ENCODE measurements at places on chromosomes 3 and 15.

- DNase-seq, result no peak
Measured at GRCh38 chr3:43285644-43286043, 696 bp upstream of the SNRK start.

- DNase-seq, result no peak
Measured at GRCh38 chr3:20904671-20905070, 718.7 kb upstream of the SGO1 start.

GRCh38 chr3:175073219-175073905 lies 214.2 kb downstream of the NAALADL2 start:
- DNase-seq, result no peak

- no peak for DNase-seq
Measured at GRCh38 chr15:50613600-50613999, 67.1 kb upstream of the USP50 start.

- peak; percentile 60 for DNase-seq
Measured at GRCh38 chr15:77024273-77025082, 29.6 kb downstream of the PSTPIP1 start.

DNA sequence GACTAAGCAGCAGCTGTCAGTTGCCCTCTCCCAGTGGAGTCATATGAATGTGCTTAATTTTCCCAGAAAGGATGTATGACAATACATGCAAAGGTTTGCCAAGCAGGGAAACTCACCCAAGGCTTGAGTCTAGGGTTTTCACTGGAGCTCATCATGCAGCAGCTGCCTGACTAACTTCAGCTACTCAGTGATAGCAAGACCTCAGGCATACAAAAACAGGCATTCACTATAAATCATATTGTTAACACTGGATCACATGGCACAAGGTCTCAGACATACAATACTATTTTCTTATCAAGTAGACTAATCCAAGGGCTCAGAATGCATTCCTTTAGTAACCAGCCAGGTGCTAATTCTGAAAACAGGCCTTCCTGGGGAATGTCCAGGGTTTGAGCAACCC lies 85.0 kb upstream of the STAC start:
- no peak for DNase-seq

GRCh38 chr3:37787153-37787867 lies 74.4 kb upstream of the CTDSPL start:
- DNase-seq, result no peak

GRCh38 chr3:181943285-181943684 lies 231.6 kb downstream of the SOX2 start:
- DNase-seq, result no peak

- DNase-seq, result no peak
Measured at GRCh38 chr15:65393091-65393490, 15.3 kb upstream of the IGDCC3 start.

GRCh38 chr3:21620511-21621155 lies 130.4 kb downstream of the ZNF385D start:
- no peak for DNase-seq

- no peak for DNase-seq
Measured at GRCh38 chr15:42804739-42805138, 67.8 kb upstream of the CDAN1 start.

DNA sequence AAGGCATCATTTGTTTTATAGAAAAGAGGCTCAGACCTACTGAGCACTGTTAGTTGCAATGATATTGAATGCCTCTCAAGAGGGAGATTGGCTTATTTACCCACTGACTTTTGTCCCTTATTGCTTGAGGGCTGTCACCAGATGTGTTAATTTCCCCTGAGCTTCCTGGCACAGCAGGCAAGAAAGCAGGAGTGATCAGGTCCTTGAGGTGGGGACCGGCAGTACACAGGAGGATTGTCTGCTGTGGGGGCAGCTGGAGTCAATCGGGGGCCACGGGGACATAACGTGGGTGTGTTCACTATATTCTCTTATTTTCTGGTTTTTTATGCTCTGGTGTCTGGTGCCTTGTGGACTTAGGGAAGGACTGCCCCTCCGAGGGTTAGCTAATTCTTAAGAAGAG lies 44.6 kb downstream of the GASK1A start:
- DNase-seq, result no peak

GRCh38 chr3:133983126-133983525 lies 46.6 kb downstream of the SLCO2A1 start:
- DNase-seq, result no peak

DNA sequence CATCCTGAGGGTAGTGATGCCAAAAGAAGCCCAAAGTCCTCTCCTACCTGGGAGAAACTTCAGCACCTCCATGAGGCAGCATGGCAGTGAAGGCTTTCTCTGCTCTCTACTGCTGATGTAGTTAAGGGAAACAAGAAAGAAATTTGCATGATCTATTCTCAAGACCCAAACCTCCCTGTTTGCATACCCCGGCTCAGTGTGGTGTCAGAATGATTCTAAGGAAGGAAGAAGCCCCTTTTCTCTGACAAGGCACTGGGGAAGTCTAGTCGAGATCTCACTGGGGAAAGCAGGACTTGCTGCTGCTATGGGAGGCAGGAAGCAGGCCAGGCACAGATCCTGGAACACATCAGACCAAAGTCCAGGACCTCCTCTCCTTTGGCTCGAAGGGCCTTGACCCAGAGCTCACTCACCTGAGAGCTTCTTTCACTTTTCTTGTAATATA lies 89.4 kb upstream of the ICE2 start:
- DNase-seq, result no peak

DNA sequence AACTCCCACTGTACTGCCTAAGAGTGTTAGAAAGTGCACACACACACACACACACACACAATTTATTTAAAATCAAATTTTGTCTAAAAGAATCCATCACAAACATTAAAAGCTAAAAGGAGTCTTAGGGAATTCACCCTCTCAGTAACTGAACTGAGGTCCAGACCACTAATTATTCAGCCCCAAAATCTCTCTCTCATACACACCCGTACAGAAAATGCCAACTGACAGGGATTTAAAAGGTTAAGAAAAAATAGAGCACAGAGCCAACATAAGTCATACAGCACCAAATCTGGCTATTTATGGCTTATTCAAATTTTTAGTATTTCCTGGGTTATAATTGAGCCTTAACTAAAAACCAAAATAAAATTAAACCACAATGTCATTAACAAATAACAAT lies 20.7 kb downstream of the GBE1 start:
- no peak for DNase-seq

DNA sequence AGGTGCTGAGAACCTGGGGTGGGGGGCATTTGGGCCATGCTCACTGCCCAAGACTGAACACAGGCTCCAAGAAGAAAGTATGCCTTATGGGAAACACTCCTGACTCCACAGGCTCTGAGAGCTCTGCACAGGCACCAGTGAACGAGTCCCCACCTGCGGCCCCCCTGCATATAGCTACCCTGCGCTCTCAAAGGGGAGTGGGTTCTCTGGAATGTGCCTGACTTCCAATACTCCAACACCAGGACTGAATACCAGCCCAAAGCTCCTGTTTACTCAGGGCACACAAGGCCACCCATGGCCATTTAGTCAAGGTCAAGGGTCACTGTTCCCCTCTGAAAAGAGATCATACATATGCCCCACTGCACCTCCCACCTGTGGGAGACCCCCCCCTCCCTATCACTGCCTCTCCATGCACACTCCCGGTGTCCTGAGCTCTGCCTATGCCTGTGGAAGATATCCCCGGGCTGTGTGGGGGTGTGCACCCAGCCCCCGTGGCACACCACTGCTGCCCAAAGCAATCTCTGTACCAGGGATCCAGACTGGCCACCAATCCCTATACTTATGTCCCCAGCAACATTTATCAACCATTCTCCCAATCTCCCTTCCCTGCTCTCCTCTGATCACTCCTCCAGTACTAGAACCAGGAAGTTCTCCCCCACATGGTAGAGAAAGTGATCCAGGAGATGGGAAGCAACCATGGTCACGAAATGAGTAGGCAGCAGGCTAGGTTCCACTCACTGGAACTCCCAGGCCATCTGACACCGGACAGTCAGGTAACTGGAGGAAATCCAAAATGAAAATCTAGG lies 1.5 kb upstream of the PLXNB1 start:
- no peak for DNase-seq

DNA sequence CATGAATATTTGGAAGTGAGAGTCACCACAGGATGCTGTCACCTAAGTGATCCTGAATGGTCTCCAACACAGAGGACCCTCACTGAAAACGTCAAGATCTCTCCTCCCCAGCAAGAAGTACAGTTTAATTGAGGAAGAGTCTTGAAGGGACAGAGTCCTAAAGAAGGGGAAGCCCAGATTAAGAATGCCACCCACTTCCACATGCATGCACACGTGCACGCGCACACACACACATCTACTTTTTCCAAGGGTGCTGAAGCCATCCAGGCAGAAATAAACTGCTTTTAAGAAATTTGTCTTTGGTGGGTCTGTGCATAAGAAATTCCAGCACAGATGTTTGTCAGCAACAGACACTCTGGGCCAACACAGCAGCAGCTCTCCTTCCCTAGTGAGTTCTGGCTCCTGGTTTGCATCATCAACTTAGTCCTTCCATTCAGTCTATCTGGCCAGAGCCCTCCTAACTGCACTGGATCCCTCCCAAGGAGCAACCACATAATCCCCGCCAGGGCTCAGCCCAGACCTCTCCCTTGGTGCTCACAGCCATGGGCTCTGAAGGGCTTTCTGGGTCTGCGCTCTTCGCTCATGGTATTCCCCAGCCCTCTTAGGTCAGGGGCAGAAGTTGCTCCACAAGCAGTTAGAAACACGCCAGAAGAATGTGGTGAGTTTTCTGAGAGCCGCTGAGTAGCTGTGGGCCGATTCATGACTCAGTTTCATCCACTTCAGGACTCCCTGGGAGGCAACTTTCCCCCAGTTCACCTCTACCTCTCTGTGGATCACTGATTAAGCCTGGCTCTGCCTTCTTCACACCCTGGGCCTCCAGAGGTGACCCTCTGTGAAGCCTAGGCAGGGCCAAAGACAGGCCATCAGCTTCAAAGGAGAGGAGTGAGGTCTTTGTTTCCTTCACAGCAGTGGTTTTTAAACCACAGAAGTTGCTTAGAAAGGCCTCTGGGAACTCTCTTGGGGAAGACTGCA lies 132.6 kb upstream of the LIPC start:
- DNase-seq, result no peak

- no peak for DNase-seq
Measured at GRCh38 chr3:12303534-12303933, 14.7 kb downstream of the PPARG start.

- DNase-seq, result no peak
Measured at GRCh38 chr15:45377609-45378148, 665 bp downstream of the GATM start.

GRCh38 chr3:151890721-151891141 lies 17.3 kb downstream of the SUCNR1 start:
- DNase-seq, result no peak

- no peak for DNase-seq
Measured at GRCh38 chr15:89377842-89378295, 43.2 kb upstream of the POLG start.

DNA sequence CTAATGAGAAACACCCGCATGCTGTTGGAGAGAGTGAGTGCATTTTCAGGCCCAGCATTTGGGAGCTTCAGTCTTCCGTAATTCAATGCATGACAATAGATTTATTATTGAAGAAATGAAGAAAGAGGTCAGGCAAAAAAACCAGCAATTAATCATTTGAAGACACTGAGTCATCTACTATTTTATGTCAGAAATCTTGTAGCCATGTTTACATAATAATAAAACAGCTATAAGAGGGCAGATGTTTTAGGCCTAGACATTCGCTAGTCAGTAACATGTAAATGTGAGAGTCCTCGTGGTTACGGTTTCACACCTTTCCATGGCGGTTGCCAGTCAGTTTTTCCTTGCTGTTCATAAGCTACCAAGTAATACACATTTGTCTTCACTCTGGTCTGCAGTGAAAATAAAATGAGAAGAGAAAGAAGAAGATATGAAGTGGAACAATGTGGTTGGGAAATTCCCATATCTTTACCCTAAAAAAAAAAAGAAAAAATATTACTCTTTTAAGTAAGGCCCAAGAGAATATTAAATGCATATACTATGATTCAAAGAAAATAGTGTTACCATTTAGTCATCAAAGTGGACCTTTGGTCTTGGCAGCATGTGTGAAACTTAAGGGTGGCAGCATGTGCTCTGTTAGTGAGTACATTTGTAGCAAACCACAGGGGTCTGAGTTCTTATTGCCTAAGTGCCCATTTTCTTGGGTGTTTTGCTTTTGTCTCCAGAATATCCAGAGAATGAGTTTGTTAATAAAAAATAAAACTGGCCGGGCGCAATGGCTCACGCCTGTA lies 140.5 kb upstream of the TBL1XR1 start:
- peak; percentile 86 for DNase-seq

DNA sequence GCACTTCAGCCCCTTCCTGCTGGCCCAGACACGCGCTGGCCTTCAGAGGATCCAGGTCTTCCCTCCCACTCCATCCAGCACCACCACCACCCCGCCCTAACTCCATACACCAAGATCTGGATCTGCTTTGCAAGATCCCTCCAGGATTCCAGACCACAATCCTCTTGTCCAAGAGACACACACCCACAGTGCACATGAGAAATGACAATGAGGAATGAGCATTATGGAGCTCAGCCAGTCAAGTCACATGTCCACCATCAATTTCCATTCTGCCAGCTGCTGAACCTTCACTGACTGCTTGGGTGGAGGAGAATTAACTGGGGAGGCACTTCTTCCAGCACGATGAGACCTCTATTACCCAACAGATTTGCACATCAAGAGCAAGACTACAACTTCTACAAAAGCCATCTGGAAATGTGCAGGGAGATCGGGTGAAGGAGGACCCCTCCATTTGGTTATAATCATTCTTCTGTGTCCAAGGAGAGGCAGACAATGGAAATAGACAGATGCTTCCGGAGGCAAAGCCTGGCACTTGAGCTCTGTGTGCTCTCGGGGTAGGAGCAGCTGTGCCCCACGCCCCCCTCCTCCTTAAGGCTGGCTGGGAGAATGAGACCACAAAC lies 12.3 kb upstream of the SPATA12 start:
- DNase-seq, result no peak

GRCh38 chr3:193407688-193408087 lies 29.1 kb upstream of the ATP13A5 start:
- DNase-seq, result no peak

DNA sequence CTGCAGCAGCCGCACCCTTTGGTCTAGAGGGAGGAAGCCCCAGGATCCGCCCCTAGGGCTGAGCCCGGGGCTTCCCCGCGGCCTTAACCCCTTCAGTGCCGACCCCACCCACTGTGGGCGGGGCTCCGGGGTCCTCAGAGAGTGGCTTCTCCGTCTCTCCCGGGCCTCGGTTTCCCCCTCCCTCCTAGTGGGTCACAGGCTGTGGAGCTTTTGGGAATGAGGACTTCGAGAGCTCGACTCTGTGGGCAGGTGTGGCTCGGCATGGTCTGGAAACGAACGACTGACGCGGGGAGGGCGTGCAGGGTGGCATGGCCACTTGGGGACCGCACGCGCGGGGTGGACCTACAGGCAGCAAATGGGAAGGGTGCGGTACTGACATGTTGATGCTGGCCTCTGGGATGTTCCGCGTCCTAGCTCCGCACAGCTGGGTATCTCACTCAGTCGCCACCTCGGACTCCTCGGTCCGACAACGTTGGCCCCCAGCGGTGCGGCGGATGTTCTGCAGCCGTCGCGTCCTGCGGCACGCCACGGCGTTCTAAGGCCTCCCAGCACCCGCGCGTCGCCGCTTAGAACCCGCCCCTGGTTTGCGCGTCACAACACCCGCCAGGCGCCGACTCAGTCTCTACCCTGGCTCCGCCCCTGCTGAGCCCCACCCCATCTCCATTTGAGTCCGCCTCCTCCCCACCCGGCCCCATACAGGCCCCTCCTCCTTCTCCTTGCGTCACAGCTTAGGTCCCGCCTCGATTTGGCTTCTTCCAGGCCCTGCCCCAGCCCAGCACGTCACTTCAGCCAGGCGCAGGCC lies at the start of the genes HYAL3 and NAA80:
HYAL3 (minus strand) TSS at position 570 of the 802 bp plus-strand sequence. CDS start 3,803 bp downstream, outside the sequence.
NAA80 (minus strand) TSS at position 570 of the 802 bp plus-strand sequence. CDS start 1,942 bp downstream, outside the sequence.
- DNase-seq, result peak; percentile 100

- DNase-seq, result no peak
Measured at GRCh38 chr3:61315871-61316270, 64.6 kb upstream of the FHIT start.
